Spleen (tissue), 13 donors: ENCODE measurements at places on chromosomes 7 and 10. TPM values are rescaled to one million over a fixed set of nuclear protein-coding genes. Genes with fewer than 3 reads are reported as not detected.

FOXK1 gene
- 2.7 TPM for polyA plus RNA-seq

DNA sequence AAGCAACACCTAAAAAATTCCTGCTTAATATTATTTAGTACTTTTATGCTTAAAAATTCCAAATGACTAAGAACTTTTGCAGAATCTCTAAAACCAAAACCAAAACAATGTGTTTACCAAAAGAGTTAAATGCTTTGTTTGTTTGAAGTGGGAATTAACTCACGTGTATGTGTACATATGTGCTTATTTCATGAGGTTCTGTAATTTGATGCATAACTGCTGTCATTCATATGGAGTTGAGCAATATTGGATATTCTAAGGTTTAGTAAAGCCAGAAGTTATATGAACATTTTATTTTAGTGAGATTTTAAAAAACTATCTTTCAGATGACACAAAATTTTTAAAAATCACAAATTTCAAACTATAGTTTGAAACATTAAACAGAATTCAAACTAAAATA lies 157.1 kb downstream of the PIP4K2A start:
- H3K27me3 ChIP-seq, result no peaks in the 10 kb centered on the region
- H3K27ac ChIP-seq, result no peak overlapping the region

DNA sequence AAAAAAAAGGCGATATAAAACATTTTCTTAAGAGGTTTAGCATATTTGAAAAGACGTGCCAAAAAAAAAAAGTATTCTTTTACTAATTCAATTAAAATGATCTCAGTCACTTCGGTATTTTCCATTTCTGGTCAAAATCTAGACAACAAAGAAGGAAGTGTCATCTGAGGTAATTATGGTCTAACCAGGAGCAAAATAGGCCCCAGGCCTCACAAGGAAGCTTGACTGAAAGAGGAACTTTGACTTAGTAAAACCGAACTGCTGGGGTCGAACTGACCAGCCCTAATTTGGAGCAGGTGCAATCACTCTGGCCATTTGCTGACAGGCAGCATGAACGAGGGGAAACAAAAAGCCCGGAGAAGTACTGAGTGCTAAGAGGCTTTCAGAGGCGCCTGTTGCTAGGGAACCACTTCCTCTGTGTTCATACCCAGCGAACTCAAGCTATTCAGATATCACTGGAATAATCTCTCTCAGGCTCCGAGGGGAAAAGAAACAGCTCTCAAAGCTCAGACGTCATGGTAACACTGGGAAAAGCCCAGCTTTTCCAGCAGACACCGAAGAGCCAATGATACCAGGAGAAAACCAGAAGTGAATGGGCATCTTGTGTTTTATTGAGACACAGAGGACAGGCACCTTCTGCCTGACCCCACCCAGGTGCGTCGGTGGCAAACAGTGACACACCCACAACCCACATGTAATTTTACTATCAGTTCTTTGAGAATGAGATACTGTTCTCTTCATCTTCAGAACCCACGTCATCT lies 126.5 kb downstream of the FAM107B start:
- peaks cover 64% of the 10 kb centered on the region for H3K4me1 ChIP-seq
- H3K27ac ChIP-seq, result peak overlapping the region; percentile 86
- H3K36me3 ChIP-seq, result no peaks in the 10 kb centered on the region
- H3K4me3 ChIP-seq, result peak overlapping the region; percentile 12

ENTPD7 gene
- 0.62 TPM for polyA plus RNA-seq

GRCh38 chr10:56035489-56035888 lies 325.6 kb downstream of the ZWINT start:
- DNase-seq, result peak; percentile 18
- no peaks in the 10 kb centered on the region for H3K27me3 ChIP-seq
- H3K27ac ChIP-seq, result no peak overlapping the region

- no peaks in the 10 kb centered on the region for H3K4me1 ChIP-seq
- H3K4me3 ChIP-seq, result no peak overlapping the region
Measured at GRCh38 chr7:116024826-116025809, 5.4 kb downstream of the TFEC start.

SPDYE16 gene
- 0.13 TPM for polyA plus RNA-seq

DNA sequence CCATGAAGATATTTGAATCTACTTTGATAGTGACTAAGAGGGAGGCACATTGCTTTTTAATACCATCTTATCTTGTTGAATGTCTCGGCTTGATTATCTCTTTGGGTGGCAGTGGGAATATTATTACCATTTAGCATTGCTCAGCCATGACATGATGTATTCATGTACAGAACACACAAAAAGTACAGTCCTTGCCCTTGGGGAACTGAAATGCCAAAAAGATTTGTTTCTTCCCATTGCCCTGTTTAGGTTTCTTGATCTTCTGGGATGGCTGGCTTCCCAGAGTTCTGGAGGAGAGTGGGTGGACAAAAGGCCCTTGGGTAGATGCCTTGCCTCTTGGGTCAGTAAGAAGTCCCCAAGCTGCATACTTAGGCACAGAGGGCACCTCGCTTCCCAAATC lies 23.8 kb downstream of the SUFU start:
- no peaks in the 10 kb centered on the region for H3K27me3 ChIP-seq
- H3K4me1 ChIP-seq, result no peaks in the 10 kb centered on the region
- no peak for DNase-seq
- H3K4me3 ChIP-seq, result no peak overlapping the region
- H3K36me3 ChIP-seq, result peaks cover 74% of the 10 kb centered on the region
